ENCODE measurements at places on chromosomes 7 and 10.

DNA sequence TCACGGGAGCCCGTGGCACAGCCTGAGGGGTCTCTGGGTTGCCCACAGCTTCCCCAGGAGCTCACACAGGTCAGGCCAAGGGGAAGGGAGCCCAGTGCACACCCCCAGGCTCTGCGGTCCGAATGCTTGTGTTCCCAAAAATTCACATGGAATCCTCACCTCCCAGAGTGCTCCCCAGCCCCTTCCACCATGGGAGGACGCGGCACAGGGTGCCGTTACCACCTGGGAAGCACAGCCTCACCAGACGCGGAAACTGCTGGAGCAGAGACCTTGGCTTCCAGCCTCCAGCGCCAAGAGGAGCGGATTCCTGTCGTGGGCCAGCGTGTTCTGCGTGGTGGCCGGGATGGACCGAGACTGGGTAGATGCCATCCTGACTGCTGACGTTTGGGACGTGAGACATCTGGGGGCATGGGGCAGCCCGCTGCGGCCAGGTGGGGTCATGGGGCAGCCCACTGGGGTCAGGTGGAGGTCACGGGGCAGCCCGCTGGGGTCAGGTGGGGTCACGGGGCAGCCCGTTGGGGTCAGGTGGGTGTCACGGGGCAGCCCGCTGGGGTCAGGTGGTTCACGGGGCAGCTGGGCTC is 149.4 kb downstream of the WDR37 start:
- DNase-seq = no peak

- no peak for DNase-seq
Observed at GRCh38 chr7:16794986-16795385, 9.8 kb downstream of the AGR2 start.

DNA sequence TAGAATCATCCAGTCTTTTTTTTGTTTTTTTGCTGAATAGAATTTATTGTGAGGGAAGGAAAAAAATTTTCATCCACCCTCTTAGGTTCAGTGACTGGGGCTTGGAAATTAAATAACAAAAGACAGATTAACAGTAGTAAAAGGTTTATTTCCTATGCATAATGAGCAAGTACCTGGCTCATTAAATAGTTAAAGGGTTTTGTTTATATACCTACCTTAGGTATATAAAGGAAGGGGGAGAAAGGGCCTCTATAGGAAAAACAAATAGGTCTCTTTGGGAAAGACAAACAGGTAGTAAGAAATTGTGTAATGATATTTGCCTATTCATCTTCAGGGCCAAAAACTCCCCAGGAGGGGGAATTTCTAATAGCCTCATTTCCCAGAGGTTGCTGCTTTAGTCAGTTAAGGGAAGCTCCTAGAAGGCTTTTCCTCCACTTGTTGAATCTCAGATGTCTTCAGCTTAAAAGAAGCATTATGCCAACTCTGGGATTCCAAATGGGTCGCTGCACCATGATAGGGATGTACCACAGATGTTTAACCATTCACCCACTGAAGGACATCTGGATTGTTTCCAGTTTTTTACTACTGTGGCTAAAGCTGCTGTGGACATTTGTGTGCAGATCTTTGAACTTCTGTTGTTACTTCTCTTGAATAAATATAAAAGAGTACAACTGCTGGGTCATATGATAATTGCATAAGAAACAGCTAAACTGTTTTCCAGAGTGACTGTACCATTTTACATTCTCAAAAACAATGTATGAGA is 11.3 kb downstream of the ACADSB start:
- no peak for DNase-seq

- no peak for DNase-seq
Observed at GRCh38 chr10:76026176-76026771, 594.9 kb downstream of the LRMDA start.

GRCh38 chr7:157037028-157037427 is 26.6 kb upstream of the MNX1 start:
- DNase-seq = no peak

Data from NCI-H1105 treated with DMSO at 0.1 percent for 48 hours (cell line).